ENCODE measurements at places on chromosomes 7 and 10. TPM values are rescaled to one million over a fixed set of nuclear protein-coding genes. Genes with fewer than 3 reads are reported as not detected.

TPST1 gene
- total RNA-seq, result 36.5 TPM

PRDX3 gene
- total RNA-seq, result 269 TPM

PSD gene
- total RNA-seq, result 1.5 TPM

WIPF3 gene
- not detected for total RNA-seq

SLIT1 gene
- total RNA-seq, result 0.12 TPM

TWIST1 gene
- 32.0 TPM for total RNA-seq

LBX1 gene
- not detected for total RNA-seq

DEPP1 gene
- total RNA-seq, result 16.5 TPM

C10orf105 gene
- total RNA-seq, result 0.10 TPM

ATP6V0E2 gene
- 61.5 TPM for total RNA-seq

PLCE1 gene
- 0.10 TPM for total RNA-seq

ZNHIT1 gene
- total RNA-seq, result 160 TPM

CNTNAP2 gene
- not detected for total RNA-seq

ERCC6 gene
- total RNA-seq, result 8.1 TPM

KCNH2 gene
- not detected for total RNA-seq

SRGN gene
- 333 TPM for total RNA-seq

MLXIPL gene
- not detected for total RNA-seq

FOXI2 gene
- total RNA-seq, result not detected

GHITM gene
- total RNA-seq, result 151 TPM

SPDYE9 gene
- total RNA-seq, result not detected

MMP21 gene
- total RNA-seq, result not detected

All from RPMI7951 (cell line).